Activated T-cell treated with anti-CD3 and anti-CD28 coated beads, Interleukin-2, amount 50 U/mL, for 4 hours (primary cell): ENCODE measurements at places on chromosomes 2 and 18. TPM values are rescaled to one million over a fixed set of nuclear protein-coding genes. Genes with fewer than 3 reads are reported as not detected.

The SIGLEC15 gene
- not detected for total RNA-seq

The SPEG gene
- total RNA-seq: 0.74 TPM

The FAM110C gene
- total RNA-seq: 0.40 TPM

The CD8B gene
- total RNA-seq: 47.4 TPM

The SRD5A2 gene
- total RNA-seq: not detected

The CYRIA gene
- total RNA-seq: 0.51 TPM

The CDH2 gene
- 0.18 TPM for total RNA-seq

DNA sequence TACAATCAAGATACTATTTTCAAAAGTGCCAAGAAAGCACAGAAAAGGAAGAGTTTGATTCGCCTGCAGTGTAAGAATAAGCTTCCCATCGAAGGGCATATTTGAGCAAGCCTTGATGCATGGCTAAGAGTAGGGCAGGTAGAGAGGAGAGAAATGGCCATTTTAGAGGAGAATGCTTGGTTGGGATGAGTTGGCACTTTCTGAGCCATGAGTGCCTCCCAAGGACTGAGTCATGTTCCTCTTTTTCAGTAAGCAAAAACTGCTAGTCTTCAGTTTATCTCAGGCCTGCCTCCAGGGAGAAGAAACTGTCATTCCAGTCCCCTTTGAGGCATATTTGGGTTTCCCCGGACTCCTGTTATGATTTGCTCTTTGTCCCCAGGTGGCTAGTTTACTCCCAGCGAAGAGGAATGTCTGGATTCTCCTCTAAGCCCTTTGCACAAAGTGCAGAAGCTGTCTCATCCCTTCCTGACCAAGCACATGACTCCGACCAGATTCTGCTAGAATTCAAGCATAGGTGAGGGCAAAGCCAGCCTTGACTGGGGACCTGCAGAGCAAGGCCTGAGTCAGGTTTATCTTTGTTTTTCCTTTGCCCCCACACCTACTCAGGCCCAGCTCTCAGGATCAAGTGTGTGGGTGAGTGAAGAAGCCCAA lies 115.2 kb downstream of the TTC32 start:
- DNase-seq: no peak

DNA sequence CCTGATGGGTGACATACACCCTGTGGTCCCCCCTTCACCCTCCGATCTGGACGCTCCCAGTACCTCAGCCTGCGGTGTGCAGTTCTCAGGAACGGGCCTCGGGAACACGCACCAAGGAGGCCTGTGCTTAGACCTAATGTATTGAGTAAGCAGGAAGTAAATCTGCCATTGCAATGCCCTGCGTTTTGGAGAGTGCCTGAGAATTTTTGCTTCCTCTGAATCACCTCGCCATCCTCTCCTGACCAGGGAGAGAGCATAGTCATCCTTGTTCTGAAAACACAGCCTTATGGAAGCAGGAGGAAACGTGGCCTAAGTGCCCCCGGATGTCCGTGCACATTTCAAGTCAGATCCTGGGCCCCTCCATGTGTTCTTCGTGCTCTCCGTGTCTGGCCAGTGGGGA lies 272.2 kb downstream of the NDUFA10 start:
- DNase-seq: no peak

GRCh38 chr2:101832114-101832513 lies 134.6 kb downstream of the MAP4K4 start:
- DNase-seq: no peak

DNA sequence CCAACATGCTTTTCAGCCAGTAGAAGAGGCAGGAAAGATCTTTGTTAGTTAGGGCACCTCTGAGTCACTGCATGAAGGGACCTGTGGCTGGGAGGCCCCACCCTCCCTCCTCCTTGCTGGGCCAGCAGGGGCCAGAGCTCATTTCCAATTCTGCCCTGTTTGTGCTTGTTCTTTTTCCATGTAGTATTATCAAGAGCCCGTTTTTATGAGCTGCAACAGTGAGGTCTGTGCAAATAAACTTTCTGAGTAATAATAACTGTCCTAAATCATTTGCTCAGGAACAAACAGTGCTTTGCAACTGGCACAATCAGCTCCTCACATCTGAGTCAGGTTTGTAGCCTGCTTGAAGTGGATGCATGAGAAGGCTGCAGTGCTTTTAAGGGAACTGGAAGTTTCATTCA lies 128.0 kb downstream of the ARL4C start:
- DNase-seq: peak; percentile 47

GRCh38 chr2:85584857-85585780 lies 888 bp downstream of the VAMP5 start:
- DNase-seq: no peak

DNA sequence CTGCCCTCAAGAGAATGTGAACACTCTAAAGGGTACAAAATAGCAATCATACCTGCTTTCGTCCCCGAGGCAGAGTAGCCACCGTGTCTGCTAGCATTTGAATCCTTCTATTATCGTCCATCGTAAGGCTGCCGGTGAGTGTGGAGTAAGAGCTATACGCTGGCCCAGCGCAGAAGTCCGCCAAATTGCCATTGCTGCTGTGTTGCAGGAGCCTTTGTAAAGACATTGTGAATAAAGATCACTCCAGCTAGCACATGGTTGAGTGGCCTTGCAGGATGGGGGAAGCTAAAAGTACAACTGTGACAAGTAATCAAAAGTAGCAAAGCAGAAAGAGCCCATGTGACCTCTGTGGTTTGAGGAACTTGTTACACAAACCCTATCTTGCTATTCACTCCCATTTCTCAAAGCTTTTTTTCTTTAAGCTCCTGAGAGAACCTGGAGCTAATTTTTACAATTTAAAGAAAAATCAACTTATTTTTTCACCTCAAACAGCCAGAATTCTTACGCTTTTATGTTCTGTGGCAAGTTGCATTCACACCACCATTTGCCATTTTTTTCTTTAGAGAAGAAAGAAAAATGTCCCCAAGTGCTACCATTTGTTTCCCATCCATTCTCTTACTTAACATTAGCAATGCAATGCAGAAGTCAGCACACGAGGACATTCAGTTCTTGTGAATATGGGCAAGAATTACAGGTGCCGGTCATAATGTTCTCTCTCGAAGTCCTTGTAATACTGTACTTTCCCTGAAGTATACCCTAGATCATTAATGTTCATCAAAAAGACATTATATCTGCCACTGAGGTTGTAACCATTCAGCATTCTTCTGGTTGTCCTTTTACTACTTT lies at the start of gene CYTIP:
CYTIP (minus strand) TSS at position 295 of the 846 bp plus-strand sequence; CDS start at position 226, 69 bp downstream.
- peak; percentile 49 for DNase-seq

- DNase-seq: no peak
These were observed 18.6 kb downstream of the THAP4 start for GRCh38 chr2:241618296-241618805.

- DNase-seq: no peak
These were observed 663 bp downstream of the RHBDD1 start for GRCh38 chr2:226836548-226836885.

DNA sequence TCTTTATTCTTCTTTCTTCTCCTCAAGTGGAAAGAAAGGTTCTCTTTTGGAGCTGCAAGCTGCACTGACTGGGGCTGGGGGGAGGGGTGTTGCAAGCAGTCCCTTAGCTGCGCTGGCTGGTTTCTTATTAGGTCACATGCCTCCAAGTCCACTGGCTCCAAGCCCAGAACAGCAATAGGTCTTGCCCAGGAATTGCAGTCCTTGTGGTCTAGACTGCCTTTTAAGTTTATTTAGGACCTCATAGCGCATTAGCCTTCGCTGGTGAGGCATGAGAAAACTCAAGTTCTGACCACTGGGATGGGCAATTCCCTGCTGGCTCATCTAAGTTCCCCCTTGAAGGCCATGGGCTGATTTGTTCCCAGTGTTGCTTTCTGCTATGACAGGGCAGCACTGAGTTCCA lies 138.6 kb upstream of the SCN7A start:
- no peak for DNase-seq

GRCh38 chr2:69601179-69601612 lies 42.3 kb downstream of the AAK1 start:
- no peak for DNase-seq

DNA sequence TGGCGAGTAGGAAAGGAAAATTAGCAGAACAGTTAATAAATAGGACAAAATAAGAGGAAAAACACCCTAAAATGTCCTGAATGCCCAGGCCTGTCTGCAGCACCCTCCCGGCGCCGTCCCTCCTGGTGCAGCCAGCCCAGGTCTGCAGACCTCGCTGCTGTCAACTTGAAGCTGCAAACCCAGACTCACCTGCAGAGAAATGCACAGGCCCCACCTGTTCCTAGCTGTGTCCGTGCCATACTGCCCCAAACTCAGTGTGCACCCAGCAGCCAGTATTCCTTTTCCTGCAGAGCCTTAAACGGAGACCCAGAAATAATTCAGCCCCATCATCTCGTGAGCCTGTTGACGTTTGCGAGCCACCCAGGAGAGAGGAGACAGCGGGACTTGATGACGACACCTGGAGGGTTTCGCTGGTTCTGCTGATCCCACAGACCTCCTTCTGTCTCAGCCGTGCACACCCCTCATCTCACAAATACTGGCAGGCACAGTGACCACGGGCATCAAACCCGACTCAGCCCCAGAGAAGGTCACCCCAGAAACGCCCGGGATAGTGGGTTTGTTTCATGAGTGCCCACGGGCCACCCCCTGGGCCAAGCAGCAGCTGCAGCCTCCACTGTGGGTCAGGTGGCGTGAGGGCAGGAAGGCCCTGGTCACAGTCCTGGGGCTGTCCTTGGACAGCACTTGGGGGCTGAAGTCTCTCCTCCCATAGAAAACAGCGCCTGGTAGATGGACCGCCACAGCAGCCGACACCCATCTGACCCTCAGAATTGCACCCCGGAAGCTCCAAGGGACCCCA lies 239.5 kb upstream of the SALL3 start:
- no peak for DNase-seq

DNA sequence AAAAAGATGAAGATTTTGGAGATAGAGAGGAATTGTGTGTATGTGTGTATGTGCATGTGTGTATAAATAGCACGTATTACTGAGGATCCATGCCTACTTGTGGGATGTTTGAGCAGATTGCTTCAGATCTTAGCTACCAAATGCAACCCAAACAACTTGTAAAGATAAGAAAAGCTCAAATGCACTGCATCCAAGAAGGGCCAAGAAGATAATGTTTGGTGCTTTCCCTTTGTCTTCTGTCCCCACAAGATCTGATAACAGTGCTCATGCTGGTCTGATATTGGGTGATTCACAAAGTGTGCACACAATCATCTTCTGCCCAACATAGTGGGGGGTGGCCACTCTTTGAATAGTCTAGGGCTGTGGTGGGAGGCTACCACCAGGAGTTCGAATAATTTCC lies 284.8 kb upstream of the CYRIA start:
- no peak for DNase-seq

GRCh38 chr2:105674401-105674800 lies 70.3 kb upstream of the NCK2 start:
- no peak for DNase-seq

- peak; percentile 27 for DNase-seq
These were observed 12.8 kb downstream of the SLC30A3 start for GRCh38 chr2:27249891-27250651.

- DNase-seq: no peak
These were observed at the start of gene GNLY for GRCh38 chr2:85694052-85695025. TSS of gene GNLY (plus strand) at chr2:85694358. CDS start at chr2:85694419, 61 bp downstream.

- DNase-seq: no peak
These were observed 622.6 kb downstream of the LRP1B start for GRCh38 chr2:141508086-141508752.

DNA sequence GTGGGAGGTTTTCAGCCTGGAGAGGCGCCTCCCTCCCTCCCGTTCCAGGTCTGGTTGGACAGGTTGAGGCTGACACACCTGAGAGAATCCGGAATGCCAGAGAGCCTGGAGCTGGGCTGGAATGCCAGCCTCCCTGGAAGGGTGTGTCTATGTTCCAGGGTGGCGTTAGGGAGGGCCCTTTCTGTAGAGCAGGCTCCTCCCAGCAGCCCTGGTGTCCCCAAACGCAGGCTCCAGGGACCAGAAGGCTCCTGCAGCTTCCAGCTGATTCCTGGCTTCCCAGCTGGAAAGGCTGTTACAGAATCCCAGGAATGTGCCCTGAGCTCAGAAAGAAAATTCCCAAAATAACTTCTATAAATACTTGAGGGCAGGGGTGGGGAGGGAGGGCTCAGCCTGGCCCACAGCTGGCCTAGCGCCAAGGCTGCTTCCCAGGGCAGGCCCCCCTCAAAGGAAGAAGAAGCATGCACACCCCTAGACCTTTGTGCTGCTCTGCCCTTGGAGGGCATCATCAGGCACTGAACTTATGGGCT lies 85.4 kb downstream of the STPG4 start:
- no peak for DNase-seq

DNA sequence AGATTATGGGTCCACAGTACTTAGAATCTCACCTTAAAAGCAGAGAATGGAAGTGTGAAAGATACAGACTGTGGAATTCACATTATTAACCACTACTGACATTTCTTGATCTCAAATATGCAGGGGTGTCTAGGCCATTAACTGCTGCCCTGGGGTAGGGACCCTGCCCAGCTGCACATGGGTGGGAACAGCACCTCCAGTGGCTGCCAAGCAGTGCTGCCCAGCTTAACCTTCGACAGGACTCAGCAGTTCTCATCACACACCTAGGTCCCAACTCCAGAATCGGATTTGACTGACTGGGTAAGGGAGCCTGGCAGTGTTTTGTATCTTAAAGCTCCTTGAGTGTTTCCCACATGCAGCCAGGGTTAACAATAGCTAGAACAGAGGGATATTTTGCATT lies 14.9 kb downstream of the ERFE start:
- DNase-seq: no peak

DNA sequence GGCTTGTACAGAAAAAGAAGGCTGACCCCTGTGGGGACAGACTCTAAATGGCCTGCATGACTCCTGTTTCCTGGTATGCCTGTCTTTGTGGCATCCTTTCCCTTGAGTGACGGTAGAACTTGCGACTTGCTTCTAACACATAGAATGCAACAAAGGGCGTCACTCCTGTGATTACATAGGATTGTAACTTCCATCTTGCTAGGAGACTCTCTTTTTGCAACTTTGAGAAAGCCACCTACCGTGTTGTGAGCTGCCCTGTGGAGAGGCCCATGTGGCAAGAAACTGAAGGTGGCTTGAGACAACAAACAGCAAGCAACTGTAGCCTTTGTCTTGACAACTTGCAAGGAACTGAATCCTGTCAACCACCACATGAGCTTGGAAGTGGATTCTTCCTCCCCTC lies 46.5 kb downstream of the THNSL2 start:
- no peak for DNase-seq

- DNase-seq: no peak
These were observed 27.7 kb upstream of the ALK start for GRCh38 chr2:29949042-29949441.

DNA sequence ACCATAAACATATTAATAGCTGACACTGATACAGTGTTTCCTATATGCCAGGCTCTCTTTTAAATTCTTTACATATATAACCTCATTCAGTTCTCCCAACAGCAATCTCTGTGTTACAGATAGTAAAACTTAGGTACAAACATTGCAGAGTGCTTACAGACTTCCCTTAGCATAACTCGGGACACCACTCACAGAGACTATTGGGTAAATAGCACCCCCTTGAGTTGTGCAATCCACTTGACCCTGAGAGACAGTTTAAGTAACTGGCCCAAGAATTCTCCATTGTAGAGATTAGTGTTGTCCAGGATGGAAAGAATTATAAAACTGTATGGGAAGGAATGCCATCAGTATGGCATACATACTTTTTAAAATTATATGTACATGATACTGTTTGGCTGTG lies 110.1 kb downstream of the POLE4 start:
- DNase-seq: no peak
